Peyer's patch (tissue), 4 donors: ENCODE measurements at places on chromosomes 3 and 15.
A peak's percentile ranks its signal among the peaks of the same experiment; 100 is the strongest.

DNA sequence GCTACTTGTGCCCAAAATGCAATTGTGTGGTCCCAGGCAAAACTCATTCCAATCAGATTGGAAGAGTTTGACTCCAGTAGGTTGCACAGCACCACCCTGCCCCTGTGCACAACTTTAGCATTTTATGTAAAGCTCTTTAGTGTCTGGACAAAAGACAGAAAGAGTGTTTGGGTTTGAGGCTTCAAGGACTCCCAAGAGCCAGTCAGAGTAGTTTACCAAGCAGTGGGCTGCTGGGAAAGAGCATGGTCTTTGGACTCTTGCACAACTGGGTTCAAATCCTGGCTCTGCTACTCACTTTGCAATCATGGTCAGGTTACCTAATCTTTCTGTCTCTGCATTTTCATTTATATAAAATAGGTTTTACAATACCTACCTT lies 75.8 kb upstream of the UMPS start:
- peak; percentile 57 for DNase-seq

DNA sequence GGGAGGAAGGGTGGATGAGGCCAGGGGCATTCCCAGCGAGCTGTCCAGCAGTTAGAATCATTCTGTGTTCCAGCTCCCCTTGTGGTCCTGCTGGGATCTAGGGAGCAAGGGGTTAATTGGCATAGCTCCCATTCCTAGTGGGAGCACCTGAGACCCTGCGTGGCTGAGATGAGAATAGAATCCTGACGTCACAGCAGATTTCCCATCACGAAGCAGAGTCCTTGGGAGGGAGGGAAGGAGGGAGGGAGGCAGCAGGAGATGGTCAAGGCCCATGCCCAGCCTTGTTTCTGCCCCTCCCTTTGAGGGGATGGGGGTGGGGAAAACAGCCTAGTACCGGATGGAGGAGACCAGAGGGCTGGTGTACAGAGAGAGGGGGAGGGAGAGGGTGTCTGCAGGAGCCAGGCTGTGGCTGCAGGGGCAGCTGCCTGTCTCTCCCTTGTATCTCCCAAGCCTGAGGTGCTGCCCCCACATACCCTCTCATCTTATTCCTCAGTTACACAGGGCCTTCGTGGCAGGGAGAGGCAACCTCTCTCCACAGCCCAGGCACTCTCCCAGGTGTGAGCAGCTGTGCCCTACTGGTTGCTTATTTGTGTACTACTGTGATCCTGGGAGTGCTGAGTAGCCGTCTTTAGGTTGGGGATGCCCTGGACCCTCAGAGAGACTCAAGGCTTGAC lies 5.4 kb downstream of the TYRO3 start:
- DNase-seq, result no peak

- DNase-seq, result no peak
These were observed 771.6 kb upstream of the NR2F2 start for GRCh38 chr15:95558916-95559315.

DNA sequence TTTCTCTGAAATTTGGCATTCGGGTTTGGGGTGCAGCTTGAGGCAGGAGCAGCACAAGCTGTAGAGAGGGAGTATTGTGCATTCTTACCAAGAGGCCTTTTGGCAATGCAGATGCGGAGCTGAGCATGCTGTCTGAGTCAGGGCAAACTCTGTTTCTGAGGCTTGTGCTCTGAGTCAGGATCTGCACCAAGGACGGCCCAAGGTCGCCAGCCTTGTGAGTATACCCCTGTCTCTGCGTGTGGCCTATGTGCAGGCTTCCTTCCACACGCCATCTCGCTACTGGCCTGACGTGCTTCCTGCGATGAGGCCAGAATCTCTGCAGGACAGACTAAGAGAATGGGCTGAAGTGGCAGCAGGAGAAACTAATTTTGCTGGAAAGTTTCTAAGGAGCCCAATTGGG lies 83.8 kb upstream of the ROPN1 start:
- no peak for DNase-seq

- no peak for DNase-seq
These were observed 87.2 kb upstream of the NMNAT3 start for GRCh38 chr3:139764936-139765335.

- no peak for DNase-seq
These were observed 35.9 kb upstream of the IREB2 start for GRCh38 chr15:78402061-78402610.

- DNase-seq, result no peak
These were observed 52.0 kb downstream of the OXNAD1 start for GRCh38 chr3:16316847-16317560.

- no peak for DNase-seq
These were observed 16.1 kb downstream of the MAP2K1 start for GRCh38 chr15:66402761-66403284.

DNA sequence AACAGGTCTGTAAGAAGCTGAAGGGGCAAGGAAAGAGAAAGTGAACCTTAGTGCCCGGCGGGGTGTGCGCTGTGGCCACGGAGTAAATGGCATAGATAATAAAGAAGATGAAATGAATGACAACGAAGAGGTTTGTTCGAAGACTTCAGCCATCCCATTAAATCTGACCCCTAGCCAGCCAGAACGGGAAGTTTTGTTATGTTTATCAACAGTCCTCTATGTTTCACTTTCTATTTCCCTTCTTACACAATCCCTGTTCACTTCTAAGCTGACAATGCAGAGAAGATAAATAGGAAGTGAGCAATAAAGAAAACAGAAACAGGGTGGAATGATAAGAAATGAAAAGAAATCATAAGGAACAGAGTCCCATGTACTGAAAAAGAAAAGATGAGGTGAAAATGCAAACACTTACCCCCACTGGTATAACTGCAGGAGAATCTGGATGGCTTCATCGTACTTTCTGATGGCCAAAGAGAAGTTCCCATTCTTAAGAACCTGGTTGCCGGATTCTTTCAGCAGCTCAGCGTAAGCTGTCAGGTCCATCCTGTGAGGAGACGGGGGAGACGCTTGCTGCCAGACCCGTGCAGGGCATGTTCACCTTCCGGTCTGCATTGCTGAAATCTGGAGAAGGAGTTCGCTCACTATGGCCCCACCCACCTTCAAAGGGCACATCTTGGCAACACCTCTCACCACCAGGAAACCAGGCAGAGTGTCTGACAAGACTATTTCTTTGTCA lies 36.8 kb downstream of the TRANK1 start:
- DNase-seq, result peak; percentile 92

DNA sequence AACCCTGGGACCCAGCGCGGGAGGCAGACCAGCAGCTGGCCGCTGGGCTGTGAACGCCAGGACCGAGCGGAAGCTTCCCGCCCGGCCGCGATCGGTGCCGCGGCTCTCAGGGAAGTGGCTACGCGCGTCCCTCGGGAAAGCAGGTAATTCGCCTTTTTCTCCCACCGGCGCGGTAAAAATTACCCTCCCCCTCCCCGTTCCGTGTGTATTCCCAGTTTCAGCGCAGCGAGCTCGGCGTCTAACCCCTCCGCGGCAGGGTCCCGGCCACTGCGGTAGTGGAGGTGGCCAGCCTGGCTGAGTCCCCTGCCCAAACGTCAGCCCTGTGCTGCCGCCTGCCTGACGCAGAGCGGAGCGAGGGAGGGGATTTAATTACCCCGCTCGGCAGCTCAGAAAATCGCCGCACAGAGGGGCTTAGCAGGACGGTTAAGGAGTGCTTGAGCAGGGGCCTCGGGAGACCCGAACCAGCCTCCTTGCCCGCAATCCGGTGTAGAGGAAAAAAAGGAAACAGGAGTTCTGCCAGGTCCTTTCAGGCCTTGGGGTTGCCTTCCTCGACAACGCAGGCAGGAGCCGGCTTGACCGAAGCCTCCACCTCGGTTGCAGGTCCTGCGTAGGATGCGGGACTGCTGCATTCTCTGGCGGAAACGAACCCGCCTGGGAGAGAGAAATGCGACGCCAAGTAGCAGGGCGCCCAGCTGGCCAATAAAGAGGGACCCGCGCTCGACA lies 2.9 kb downstream of the GATA2 start:
- peak; percentile 44 for DNase-seq

DNA sequence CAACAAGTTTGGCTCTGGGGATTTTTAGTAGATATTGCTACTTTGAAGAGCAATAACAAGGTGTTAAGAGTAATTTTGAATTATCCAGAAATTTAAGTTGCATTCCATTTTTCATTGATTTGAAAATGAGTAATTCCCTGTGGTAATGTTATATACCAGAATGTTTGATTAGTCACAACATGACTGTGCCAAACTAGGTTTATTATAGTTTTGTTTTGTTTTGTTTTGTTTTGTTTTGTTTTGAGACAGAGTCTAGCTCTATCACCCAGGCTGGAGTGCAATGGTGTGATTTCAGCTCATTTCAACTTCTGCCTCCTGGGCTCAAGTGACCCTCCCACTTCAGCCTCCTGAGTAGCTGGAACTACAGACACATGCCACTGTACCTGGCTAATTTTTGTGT lies 40.7 kb downstream of the CNOT10 start:
- no peak for DNase-seq

GRCh38 chr15:63364399-63365272 lies 17.0 kb downstream of the CA12 start:
- no peak for DNase-seq

DNA sequence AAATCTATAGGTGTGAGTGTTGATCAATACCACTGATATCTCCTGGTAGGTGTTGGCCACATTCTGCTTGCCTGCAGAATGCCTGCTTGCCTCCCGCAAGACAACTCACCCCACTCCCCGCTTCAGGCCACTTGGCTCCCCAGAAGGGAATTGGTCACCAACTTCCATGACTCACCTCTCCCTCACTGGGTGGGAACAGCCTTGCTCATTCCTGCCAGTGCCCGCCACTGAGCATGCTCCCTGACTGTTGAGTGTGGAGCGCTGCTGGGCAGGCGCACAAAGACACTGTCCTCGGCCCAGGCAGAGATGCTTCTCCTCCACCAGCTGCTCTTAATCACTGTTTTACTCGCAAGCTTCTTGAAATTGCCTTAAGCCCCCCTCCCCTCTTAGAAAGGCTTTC lies 57.3 kb upstream of the PPP2R3A start:
- no peak for DNase-seq

DNA sequence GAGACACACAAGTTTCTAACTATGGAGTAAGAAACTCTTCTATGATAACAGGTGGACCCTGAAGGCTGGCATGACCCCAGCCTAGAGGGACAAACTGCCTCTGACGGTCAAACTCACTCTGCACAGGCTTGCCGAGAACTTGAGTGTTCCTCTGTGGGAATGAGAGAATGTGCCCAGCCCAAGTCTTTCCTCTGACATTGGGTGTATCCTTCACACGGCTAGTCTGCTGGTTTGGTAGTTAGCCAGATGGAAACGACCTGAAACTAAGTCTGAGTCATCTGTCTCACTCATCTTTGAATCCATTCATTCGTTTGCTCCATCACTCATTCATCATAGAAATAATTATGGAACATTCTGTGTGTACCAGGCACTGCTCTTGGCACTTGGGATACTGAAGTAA lies 198.4 kb downstream of the ATP10A start:
- no peak for DNase-seq

GRCh38 chr3:48273594-48274211 lies 32.8 kb downstream of the ZNF589 start:
- DNase-seq, result peak; percentile 76

GRCh38 chr3:55895897-55896566 lies 408.9 kb upstream of the WNT5A start:
- no peak for DNase-seq

- peak; percentile 77 for DNase-seq
These were observed 520 bp downstream of the SLC26A6 start for GRCh38 chr3:48634661-48635221.

DNA sequence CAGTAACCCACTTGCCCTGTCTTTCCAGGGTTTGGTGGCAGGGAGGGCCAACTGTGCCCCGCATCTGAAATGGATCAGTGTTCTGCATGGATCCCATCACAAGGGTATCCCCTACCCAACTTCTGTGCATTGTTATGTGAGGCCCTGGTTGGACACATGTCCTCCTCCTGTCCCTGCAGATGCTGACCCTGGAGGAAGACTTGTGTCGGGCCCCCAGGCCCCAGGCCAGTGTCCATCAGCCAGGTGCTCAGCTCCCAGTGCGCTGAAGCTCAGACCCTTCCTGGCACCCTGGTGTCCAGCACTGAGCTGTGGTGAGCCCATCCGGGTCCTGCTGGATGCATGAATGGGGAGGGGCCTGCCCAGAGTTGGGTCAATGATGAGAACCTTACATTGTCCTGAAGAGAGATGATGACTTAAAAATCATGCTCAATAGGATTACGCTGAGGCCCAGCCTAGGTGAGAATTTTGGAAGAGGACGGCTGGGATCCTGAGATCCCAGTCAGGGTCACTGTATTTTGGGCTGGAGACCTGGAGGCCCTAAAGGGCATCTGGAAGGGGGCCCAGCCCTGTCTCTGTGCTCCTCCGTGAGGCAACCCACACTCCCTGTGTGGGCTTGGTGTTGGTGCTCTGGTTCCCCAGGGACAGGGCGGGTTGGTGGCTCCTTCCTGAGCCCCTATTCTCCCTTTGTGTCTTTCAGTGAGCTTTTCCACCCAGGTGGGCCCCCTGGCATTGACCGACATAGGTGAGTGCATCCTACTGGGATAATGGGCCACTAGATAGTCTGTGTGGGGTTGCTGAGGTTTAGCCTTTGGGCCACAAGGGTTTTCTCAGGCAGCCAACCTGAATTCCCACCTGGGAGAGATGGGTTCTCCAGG lies 199.1 kb downstream of the UBE3A start:
- no peak for DNase-seq

DNA sequence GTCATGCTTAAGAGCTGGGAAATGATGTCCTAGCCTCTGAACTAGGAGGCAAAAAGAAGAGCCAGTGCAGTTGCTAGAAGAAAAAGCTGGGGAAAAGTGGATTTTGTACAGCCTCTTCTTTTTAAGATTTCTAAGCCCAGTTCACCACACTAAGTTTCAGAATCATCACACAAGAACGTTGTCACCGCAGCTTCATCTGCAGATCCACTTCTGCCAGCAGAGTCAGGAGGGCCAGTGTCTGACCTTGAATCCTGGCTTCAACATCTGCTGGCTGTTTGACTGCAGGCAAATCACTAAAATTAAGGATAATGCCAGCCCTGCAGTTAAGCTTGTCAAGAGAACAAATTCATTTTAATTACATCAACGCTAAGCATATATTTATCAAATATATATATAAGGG lies 36.2 kb downstream of the HDC start:
- no peak for DNase-seq

GRCh38 chr3:165642761-165643420 lies 194.3 kb downstream of the BCHE start:
- no peak for DNase-seq

GRCh38 chr3:36175916-36176461 lies 204.3 kb upstream of the STAC start:
- DNase-seq, result no peak

- DNase-seq, result no peak
These were observed 19.8 kb upstream of the SMAD6 start for GRCh38 chr15:66682246-66682645.

GRCh38 chr3:151796105-151796680 lies 17.7 kb upstream of the AADAC start:
- DNase-seq, result no peak

DNA sequence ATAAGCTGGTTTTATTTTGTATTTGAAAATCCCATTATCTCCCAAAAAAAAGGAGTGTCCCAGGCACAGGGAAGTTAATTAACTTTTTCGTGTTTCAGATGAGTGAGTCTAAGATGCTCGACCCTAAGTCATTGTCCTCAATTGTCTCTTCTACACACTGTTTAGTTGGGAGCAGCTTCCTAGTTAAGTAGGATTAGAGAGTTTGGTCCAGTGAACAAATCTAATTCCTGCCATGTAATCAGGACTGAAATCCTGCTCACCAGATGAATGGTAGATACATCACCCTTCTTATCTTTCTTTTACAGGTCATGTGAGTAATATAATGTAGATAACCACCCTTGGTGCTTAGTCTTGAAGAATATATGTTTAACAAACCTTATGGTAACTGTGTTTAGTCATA lies 228.9 kb upstream of the MANF start:
- no peak for DNase-seq
